Endothelial cell of umbilical vein (primary cell): ENCODE measurements at places on chromosomes 7 and 10. TPM values are rescaled to one million over a fixed set of nuclear protein-coding genes. Genes with fewer than 3 reads are reported as not detected.

Gene ZWINT
- total RNA-seq: 69.6 and 76.4 TPM in 2 replicates

DNA sequence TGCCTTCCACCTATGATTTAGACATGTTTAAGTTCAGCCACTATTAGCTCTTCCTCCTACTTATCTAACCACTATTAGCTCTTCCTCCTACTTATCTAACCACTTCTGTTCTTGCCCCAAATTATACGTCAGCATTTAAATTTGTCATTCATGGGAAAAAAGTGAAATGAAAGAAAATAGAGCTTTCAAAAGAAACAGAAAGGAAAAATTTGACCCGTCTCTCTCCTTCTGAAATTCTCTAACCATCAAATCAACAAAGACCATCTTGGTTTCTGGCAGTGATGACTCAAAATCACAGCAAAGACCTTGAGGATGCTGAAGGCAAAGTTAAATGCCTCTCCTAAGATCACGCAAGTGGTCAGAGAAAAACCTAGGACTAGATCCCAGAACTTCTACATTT, 2.6 kb downstream of the LIPA start:
- no peak for DNase-seq

Gene ZNF786
- total RNA-seq: 5.4 and 5.9 TPM in 2 replicates

Gene DLX5
- not detected in 2 replicates for total RNA-seq

- DNase-seq: no peak
Measured at GRCh38 chr10:18500576-18500975, 150.8 kb downstream of the NSUN6 start.

Gene CRPPA
- total RNA-seq: 2.9 and 3.5 TPM in 2 replicates

- peak; percentile 45 for DNase-seq
Measured at GRCh38 chr7:16708980-16709379, 44.6 kb upstream of the TSPAN13 start.

Gene ACSM6
- not detected in 2 replicates for total RNA-seq

Gene C10orf90
- total RNA-seq: not detected in 2 replicates

Gene TMEM178B
- total RNA-seq: not detected in 2 replicates

DNA sequence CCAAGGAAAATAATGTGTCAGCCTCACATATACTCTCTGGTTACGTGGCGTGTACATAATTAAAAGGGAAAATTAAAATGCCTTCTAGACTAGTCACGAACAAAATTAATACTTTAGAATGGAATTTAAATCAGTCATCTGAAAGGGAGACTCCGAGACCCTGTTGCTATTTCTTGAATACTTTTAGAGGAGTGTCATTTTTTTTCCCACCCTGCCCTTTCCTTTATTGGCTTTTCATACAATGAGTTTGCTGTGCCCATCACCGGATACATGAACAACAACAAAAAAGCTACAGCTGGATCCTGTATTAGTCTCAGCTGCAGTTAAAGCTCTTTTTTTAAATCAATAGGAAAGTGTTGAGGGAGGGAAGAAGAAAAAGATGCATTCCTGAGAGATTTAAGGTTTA, 20.1 kb downstream of the CYTH3 start:
- peak; percentile 80 for DNase-seq
